Right ventricle myocardium superior (tissue), 1 donor: ENCODE measurements at places on chromosomes 2 and 18.

GRCh38 chr2:173175222-173175621 lies 99.6 kb downstream of the MAP3K20 start:
- no peak for DNase-seq

DNA sequence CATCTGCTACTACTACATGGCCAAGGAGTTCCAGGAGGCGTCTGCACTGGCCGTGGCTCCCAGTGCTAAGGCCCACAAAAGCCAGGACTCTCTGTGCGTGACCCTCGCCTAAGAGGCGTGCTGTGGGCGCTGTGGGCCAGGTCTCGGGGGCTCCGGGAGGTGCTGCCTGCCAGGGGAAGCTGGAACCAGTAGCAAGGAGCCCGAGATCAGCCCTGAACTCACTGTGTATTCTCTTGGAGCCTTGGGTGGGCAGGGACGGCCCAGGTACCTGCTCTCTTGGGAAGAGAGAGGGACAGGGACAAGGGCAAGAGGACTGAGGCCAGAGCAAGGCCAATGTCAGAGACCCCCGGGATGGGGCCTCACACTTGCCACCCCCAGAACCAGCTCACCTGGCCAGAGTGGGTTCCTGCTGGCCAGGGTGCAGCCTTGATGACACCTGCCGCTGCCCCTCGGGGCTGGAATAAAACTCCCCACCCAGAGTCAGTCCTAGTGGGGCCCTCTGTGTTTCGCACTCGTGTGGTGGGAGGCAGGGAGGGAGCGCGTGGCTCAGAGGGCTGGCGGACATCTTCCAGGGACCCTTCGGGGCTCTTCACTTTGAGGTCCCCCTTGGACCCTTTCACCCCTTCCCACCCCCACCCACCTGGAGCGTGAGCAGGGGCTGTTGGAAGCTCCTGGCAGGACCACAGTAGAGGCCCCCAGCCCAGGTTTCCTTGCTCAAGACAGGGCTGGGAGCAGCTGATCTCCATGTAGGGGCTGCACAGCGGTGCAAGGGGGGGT lies 5.7 kb downstream of the GPR35 start:
- no peak for DNase-seq

DNA sequence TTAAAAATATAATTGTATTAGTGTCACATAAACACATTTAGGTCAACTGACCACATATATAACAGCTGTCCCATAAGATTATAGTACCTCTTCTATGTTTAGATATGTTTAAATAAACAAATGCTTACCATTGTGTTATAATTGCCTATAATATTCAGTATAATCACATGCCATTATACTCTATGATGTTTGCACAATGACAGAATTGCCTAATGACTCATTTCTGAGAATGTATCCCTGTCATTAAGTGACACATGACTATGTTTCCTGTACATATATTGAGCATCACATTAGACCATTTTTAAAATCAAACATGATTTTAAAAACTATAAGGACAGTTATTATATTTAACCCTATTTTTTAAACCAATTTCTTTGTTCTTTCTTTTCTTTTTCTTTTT lies 89.8 kb downstream of the HS6ST1 start:
- DNase-seq: no peak

- no peak for DNase-seq
These were observed 112.7 kb upstream of the TACR1 start for GRCh38 chr2:75311993-75312392.

DNA sequence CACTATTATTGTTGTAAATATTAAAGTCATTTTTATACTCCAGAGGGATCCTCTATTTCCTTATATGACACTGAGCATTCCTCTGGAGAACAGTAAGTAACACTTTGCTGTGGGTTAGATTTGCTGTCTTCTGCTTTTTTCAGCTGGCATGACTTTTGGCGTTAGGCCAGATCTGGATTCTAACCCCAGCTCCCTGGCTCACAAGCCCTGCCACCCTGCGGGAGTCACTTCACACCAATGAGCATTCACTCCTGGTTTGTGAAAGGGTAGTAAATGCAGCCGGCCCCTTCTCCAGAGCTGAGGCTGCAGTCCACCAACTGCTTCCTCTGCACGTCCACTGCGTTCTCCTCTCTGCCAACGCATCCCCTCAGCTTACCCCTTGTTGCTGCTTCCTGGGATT lies 373.8 kb upstream of the RAB6C start:
- no peak for DNase-seq

DNA sequence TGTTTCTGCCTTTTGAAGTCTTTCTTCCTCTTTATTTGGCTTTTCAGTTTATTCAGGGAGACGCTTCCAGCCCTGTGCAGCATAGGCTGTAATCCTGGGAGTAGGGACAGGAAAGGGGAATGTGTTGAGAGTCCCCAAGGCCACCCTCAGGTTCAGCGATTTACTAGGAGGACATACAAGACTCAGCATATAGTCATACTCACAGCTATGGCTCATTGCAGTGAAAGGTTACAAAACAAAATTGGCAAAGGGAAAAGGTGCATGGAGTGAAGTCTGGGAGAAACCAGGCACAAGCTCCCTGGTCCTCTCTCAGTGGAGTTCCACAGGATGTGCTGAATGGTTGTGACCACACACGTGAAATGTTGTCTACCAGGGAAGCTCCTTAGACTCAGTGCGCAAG lies 49.6 kb upstream of the ZNF638 start:
- DNase-seq: no peak

- DNase-seq: no peak
These were observed 38.8 kb downstream of the RRM2 start for GRCh38 chr2:10161206-10161931.

DNA sequence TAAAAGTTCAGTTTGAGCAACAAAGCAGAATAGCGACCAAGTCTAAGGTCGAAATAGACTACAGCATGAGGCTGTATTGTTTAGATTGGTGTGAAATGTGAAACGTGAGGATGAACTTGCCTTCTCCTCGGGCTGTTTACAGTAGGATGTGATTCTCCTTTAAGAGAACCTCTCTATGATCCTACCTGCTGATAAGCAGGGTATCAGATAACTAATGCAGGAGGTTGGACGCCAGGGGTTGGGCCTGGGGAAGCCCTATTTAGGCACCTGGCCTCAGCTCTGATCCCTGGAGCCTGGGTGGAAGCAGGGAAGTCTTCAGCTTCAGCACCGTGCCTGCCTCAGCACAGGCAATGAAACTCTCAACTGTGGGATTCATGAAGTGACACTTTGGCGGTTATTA lies 11.4 kb downstream of the CRYGD start:
- no peak for DNase-seq

- no peak for DNase-seq
These were observed 31.9 kb downstream of the VWA3B start for GRCh38 chr2:98118852-98119251.

DNA sequence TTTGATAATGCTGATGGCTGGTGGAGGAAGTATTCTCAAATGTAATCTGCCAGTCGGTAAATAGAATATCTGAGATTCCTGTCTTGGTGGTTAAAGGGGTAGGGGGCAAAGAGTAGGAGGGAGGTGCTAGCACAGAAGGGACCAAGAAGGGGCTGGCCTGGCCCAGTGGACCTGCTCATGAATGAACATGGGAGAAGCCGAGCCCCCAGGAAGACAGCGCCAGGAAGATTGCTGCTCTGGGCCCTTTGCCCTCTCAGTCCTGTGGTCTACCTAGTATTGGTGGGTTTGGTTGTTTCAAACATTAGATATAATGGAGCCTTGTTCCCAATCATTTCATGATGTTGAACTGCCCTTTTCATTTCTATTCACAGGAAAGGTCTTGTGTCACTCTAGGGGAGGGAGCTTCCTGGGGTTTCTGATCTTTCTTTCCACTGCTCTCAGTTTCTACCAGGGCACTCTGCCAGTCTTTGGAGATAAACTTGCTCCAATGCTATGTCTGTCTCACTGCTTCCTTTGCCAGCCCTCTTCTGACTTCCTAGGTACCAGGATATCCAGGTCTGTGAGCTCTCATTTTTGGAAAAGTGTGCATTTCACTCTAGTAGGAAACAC lies 5.3 kb upstream of the MOCOS start:
- DNase-seq: no peak

GRCh38 chr18:57085371-57085770 lies 61.5 kb upstream of the BOD1L2 start:
- DNase-seq: no peak

- DNase-seq: no peak
These were observed 74.9 kb upstream of the TAF1B start for GRCh38 chr2:9768388-9768787.

DNA sequence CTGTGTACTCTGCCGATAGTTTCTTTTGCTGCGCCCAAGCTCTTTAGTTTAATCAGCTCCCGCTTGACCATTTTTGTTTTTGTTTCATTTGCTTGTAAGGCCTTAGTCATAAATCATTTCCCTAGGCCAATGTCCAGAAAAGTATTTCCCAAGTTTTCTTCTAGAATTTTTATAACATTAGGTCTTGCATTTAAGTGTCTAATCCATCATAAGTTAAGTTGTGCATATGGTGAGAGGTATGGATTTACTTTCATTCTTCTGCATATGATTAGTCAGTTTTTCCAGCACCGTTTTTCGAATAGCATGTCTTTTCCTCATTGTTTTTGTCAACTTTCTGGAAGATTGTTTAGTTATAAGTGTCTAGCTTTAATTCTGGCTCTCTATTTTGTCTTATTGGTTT lies 484.8 kb upstream of the CNTNAP5 start:
- DNase-seq: no peak

DNA sequence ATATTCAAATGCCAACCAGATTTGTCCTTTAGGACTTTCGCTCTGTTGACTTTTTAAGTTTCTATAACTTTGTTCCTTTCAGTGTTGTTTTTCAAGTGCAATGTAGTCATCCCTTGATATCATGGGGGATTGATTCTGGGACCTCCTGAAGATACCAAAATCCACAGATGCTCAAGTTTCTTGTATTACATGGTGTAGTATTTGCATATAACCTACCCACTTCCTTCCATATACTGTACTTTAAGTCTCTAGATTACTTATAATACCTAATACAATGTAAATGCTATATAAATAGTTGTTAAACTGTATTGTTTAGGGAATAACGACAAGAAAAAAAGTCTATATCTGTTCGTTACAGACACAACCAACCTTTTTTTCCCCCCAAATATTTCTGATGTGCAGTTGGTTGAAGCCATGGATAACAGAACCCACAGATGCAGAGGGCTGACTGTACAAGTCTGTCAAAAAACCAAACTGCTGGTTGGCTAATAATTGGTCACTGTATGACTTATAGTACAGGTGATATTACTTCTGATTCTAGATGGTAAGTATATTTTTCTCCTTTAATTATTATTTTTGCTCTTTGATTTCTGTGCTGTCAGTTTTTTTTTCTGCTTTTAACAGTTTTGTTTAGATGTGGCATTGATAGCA lies 201.7 kb upstream of the STON1 start:
- no peak for DNase-seq

- no peak for DNase-seq
These were observed 453.4 kb upstream of the SLC14A2 start for GRCh38 chr18:45161850-45162249.

DNA sequence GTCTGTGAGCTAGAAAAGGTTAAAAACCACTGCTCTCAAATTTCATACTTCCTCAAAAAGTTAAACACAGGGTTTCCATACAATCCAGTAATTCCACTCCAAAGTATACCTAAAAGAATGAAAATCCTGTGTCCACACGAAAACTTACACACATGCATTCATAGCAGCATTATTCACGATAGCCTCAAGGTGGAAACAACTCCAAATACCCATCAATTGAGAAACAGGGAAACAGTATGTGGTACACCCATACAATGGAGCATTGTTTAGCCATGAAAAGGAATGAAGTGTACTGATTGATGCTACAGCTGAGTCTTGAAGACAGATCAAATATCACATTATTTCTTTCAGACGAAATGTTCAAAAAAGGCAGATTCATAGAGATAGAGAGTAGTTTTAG lies 36.7 kb downstream of the UXS1 start:
- no peak for DNase-seq

DNA sequence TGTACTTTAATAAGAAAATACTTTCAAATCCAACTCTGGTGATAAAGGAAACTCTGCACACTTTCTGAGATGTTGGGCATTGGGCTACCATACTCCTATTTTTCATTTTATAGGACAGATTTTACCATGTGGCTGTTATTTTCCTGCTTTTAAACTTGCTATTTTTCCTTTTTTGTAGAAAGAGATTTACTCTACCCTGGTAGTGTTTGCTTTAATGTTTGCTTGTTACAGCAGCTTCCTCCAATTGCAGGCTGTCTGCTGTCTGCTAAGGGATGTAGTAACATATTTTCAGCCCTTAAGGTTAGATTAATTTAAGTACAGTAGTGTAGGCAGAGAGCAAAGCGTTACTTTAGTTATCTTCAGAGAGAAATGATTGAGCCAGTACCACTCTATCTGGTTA lies 38.6 kb downstream of the MARCHF7 start:
- DNase-seq: no peak

- no peak for DNase-seq
These were observed 647.5 kb upstream of the SETBP1 start for GRCh38 chr18:44033144-44033701.

GRCh38 chr2:70709275-70710037 lies 58.5 kb downstream of the ADD2 start:
- no peak for DNase-seq

DNA sequence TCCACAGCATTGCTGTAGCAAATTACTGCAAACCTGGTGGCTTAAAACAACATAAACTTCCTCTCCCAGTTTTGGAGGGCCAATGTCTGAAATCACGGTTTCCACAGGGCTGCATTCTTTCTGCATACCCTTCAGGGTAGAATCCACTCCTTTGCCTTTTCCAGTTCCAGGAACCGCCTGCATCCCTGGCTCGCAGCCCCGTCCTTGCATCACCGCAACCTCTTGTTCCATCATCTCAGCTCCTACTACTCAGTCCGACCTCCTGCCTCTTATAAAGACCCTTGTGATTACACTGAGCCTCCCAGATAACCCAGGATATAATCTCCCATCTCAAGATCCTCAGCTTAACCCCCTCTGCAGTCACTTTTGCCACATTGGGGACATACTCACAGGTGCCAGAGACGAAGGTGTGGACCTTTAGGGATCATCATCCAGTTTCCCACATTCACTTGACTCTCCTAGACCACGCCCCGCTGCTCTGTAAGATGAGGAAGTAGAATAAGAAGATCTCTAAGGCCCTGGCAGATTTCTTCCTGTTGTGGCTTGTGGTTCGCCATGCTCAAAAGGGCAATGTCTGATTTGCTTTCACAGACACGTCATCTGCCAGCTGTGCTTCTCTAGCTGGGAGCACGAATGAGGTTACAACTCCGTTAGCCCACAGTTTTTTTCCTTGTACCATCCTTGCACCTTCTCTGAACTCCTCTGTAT lies 103.6 kb upstream of the AGAP1 start:
- DNase-seq: no peak

DNA sequence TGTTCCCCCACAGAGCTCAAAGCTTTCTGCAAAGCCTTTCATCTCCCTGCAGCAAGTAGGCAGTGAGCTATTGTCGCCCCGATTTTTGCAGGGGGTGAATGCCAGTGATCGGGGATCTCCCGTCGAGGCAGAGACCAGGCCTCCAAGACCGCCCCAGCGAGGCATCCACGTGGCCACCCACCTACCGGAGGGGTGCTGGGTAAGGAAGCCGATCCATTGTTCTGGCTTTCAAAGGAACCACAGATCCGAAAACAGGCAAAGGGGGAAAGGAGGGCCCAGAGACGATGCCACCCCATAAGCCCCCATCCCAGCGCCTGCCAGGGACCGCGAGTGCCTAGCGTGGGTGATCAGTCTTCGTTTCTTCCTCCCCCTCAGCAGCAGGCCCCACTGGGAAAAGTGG lies 2.4 kb downstream of the ADRA2B start:
- peak; percentile 18 for DNase-seq

GRCh38 chr2:29235411-29235810 lies 120.2 kb downstream of the CLIP4 start:
- DNase-seq: no peak
